ENCODE measurements at places on chromosomes 11 and 22.

- no peak for DNase-seq
These were observed 126.0 kb upstream of the CADM1 start for GRCh38 chr11:115630214-115630613.

- DNase-seq: peak; percentile 76
These were observed 3.4 kb downstream of the CADM1 start for GRCh38 chr11:115500547-115501501.

- DNase-seq: peak; percentile 87
These were observed 46.7 kb upstream of the PARVA start for GRCh38 chr11:12330485-12331231.

- DNase-seq: no peak
These were observed 16.0 kb downstream of the OOSP3 start for GRCh38 chr11:59894616-59895015.

- no peak for DNase-seq
These were observed 1.9 kb downstream of the C11orf21 start for GRCh38 chr11:2299773-2300172.

DNA sequence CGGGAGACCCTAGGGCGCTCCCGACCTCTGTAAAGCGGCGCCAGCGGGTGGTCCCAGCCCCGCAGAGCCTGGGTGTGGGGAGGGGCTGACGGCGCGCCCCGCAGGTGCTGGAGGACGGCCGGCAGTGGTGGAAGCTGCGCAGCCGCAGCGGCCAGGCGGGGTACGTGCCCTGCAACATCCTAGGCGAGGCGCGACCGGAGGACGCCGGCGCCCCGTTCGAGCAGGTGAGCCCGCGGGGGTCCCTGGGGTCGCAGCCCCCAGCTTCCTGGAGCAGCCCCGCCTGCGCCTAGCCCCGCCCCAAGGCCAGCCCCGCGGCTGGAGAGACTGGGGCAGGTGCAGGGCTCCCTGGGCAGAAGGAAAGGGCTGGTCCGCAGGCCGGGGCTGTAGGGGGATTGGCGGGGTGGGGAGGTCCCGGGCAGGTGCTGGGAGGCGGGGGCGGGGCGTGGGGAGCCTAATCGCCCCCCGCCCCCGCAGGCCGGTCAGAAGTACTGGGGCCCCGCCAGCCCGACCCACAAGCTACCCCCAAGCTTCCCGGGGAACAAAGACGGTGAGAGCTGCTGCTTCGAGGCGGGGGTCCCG lies 19.7 kb downstream of the EPS8L2 start:
- DNase-seq: peak; percentile 26

DNA sequence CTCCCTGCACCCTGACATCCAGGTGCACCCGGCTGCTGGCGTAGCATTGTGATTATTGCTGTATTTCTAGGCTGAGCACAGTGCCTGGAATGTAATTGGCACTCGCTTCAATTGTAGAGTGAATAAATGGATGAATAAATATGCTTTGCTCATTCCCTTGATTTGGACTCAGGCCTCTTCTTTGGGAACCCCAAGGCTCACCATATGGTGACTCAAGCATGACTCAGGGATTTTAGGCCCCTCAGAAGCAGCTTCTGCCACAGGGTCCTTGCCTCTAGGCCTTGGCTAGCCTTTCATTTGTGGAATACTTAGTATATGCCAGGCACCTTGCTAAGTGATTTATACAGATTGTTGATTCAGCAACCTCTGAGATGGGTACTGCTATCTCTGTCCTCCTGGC lies 78.9 kb downstream of the GRIK4 start:
- no peak for DNase-seq

GRCh38 chr11:124811399-124812125 lies 11.4 kb upstream of the MSANTD2 start:
- DNase-seq: no peak

DNA sequence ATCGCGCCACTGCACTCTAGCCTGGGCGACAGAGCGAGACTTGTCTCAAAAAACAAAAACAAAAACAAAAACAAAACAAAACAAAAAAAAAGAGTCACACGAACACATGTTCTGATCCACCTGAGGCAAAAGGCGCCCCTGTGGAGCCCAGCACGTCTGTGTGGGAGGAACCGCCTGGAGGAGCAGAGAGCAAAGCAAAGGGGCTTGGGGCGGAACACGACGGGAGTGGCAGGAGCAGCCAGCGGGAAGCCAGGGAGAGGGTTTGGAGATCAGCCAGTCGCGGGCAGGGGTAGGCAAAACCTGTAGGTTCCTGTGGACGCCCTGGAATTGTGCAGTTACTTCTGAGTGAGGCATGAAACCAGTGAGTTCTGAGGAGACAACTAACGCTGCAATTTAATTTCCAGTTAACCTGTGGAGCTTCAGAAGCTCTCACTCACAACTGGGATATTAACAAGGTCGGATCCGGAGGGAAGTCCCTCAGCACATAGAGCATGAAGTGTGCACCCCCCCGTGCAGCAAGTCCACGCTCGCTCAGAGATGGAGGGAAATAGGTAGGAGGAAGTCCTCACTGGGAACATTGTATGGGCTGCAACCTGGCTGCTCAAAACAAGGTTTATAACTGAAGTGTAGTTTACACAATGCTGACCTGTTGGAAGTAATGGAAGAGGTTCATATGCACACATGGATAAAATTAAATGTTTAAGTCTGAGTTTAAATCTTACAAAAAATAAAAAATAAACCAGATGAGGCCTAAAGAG lies 13.2 kb upstream of the USP18 start:
- no peak for DNase-seq

DNA sequence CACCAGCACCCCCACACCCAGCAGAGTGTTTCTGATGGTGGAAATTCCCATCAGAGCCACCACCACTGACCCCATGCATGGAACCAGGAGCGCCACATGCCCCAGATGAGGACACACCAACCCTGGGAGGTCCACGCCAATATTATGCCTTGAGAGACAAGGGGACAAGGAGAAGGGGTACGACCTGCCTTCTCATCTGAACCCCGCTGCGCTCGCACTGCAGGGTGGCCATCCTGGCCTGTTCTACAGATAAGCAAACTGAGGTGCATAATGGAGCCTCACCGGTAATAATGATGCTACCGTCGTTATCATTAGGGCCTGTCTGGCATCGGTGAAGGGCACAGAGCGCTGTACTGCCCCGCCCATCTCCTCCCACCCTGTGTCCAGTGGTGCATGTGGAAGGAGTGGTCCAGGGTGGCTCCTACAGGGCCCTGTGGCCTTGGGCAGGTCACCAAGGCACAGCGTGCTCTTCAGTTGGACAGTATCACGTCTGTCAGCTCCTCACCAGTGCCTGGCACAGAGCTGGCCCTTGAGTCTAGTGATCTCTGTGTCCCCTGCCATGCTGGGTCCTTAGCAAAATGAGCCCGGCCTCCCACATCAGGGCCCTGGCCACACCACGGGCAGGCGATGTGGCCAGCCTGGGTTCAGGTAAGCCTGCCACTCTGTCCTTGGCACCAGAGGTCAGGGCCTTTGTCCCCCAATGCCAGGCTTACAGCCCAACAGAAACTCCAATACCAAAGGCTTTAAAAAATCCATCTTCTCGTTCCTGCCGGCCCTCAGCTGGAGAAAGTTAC lies 92.2 kb downstream of the PHF21B start:
- no peak for DNase-seq

DNA sequence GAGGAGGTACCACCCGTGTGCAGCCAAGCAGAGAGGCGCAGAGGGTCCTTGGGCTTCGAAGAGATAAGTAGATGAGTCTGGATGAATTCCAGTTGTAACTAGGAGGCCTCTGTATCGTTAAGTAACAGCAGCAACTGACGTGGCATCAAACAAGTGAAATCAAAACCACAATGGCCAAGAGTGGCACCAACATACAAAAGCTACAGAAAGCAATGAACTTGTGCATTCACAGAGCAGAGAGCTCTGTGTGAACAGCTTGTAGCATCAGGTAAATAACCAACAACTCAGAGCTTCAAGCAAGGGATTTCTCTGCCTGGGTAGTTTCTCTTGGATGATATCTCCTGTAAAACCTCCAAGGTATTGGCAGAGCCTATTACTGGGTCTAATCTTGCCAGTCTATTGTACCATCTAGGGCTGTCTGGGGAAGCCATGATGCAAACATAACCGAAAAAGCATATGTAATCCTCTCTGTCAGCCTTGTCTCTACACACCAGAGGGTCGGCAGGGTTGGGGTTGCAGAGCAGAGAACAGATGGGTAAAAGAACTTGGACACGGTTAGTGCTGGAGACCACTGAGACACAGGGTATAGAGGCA lies 83.1 kb upstream of the USP47 start:
- no peak for DNase-seq

DNA sequence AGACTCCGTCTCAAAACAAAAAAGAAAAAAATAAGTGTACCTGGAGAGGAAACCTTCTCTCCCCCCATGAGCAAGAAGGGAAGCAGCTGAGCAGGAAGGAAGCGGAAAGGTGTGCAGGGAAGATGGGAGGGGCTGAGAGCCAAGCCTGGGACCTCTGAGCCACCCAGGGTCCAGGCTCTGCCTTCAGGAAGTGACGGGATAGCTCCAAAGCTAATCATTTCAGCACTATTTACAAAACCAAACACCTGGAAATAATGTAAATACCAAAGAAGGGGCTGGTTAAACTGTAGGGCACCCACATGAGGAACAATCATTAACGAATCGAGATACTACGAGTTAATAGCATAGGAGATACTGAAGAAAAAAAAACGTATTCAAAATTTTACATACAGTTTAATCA lies 27.9 kb downstream of the ARRB1 start:
- no peak for DNase-seq

DNA sequence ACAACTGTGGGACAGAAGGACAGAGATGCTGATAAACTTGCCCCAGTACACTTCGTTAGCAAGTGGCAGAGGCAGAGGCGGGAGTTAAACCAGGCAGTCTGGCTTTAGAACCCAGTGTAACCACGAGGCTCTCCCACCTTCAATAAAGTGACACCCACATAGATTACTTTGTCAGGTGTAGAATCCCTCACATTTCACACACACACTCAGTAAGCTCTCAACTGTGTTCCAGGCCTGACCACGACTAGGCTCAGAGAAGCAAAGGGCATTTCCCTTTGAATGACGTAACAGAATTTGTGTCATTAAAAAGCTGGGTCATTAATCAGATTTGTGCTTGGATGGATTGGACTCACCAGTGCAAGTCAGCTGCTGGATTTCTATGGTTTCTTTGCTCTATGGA lies 118.3 kb upstream of the RCN1 start:
- DNase-seq: no peak

GRCh38 chr11:123491241-123491640 lies 61.2 kb downstream of the GRAMD1B start:
- no peak for DNase-seq

Measured in NCI-H748 treated with DMSO at 0.1 percent for 48 hours (cell line).